Activated CD4-positive, alpha-beta T cell treated with anti-CD3 and anti-CD28 coated beads, Interleukin-2, amount 10 ng/mL, durations not matched to agents 24 days and 14 days (primary cell): ENCODE measurements at places on chromosomes 13 and 19.

DNA sequence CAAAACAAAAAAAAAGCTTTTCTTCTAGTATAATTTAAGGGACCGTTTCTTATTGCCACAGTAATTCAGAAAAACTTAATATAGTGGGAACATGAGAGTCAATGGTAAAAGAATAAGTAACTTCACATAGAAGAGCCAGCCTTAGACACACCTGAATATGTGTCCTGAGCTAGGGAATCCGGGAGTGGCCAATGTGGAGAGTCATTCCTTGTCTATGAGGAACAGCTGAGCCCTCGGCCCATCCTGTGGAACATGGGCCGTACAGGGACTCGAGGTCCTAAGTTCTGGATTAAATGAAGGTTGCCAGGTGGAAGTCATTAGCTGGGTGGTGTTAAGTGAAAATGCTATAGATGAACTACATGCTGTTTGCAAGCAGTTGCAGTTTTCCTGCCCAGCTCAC, 32.2 kb downstream of the EFNB2 start:
- no peak for DNase-seq

- DNase-seq, result no peak
These were observed 10.9 kb upstream of the GAS6 start for GRCh38 chr13:113874579-113875428.

DNA sequence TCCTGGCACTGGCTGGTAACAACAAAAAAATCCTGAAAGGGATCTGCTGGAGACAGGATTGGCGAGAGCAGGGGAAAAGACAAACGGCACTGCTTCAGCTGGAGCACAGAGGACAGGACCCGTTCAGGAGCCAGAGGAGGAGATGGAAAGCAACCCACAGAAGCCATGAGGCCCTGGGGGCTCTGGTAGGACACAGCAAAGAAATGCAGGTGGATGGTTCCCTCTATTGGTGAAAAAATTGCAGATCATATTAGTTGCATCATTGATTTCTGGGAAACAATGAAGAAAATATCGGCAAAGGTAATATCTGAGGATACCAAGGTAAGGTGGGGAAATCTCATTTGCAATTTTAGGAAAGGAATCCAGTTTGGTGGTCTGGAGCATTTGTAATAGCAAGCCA, 25.7 kb upstream of the TPP2 start:
- no peak for DNase-seq

DNA sequence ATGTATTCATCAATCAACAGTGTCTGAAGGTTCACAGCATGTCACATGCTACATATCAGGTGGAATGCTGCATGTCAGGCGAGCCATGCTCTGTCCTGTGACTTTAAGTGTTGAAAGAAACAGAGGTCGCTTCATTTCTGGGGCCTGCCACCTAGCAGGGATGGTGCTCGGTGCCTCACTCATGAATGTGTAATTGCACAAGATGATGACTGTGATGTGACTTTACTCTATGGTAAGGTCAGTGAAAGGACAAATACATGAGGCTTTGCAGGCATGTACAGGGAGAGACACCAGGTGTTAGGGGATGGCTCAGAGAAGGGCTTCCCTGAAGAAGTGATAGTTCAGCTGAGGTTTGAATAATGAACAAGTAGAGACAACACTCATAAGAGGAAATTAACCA, 66.7 kb downstream of the FRY start:
- DNase-seq, result no peak

GRCh38 chr13:76813891-76814290, 72.3 kb downstream of the KCTD12 start:
- DNase-seq, result no peak

GRCh38 chr13:71090990-71091389, 776.0 kb downstream of the DACH1 start:
- DNase-seq, result no peak

- no peak for DNase-seq
These were observed 13.0 kb downstream of the FZR1 start for GRCh38 chr19:3519126-3519525.

DNA sequence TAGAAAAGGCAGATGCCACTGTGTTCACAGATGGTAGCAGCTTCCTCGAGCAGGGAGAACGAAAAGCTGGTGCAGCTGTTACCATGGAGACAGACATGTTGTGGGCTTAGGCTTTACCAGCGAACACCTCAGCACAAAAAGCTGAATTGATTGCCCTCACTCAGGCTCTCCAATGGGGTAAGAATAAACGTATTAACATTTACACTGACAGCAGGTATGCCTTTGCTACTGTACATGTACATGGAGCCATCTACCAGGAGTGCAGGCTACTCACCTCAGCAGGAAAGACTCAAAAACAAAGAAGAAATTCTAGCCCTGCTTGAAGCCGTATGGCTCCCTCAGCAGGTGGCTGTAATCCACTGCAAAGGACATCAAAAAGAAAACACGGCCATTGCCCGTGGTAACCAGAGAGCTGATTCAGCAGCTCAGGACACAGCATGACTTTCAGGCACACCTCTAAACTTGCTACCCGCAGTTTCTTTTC, 197.7 kb downstream of the ZNF737 start:
- no peak for DNase-seq

DNA sequence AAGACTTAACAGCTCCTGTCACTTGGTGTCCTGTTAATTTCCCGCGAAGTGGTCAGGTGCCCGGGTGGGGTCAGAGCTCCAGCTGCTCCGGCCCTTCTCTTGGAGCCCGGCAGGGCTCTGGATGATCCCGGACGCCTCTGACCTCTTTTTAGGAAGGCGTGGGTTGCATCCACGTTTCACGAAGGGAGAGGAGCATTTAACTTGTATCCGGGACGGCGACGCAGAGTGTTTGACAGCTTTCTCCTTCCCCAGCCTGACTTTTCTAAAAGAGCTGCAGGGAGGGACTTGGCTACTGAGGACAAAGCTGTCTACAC, 656 bp downstream of the ZNF155 start:
- no peak for DNase-seq

DNA sequence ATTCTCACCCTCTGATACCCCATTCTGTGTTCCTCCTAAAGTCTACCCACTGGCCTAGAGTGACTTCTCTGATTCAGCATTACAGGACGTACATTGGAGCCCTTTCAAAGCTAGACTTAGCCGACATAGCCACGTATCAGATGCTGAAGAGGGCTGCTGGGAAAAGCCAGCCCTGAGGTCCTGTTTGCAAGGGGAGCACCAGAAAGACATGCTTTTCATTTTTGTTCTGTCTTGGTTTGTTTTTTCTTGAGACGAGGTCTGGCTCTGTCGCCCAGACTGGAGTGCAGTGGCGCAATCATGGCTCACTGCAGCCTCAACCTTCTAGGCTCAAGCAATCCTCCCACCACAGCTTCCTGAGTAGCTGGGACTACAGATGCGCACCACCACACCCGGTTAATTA, 6.3 kb upstream of the ZSWIM4 start:
- peak; percentile 80 for DNase-seq

GRCh38 chr19:48630296-48631063, 6.7 kb downstream of the DBP start:
- no peak for DNase-seq

GRCh38 chr19:2962018-2962670, 15.2 kb upstream of the TLE6 start:
- peak; percentile 91 for DNase-seq

- DNase-seq, result no peak
These were observed 632.8 kb upstream of the KLF12 start for GRCh38 chr13:74767050-74767449.

- DNase-seq, result peak; percentile 80
These were observed 20.4 kb downstream of the NOSIP start for GRCh38 chr19:49559928-49560327.

- no peak for DNase-seq
These were observed 39.1 kb downstream of the GPR180 start for GRCh38 chr13:94640721-94641120.

GRCh38 chr19:4007836-4008539, 452 bp downstream of the PIAS4 start:
- peak; percentile 76 for DNase-seq

GRCh38 chr19:18179957-18180356, 6.3 kb downstream of the IFI30 start:
- DNase-seq, result no peak

GRCh38 chr19:36605101-36605876, at the start of gene ZNF382:
TSS of gene ZNF382 (plus strand) at chr19:36605313. CDS start at chr19:36609915, 4,602 bp downstream.
- peak; percentile 96 for DNase-seq

- DNase-seq, result no peak
These were observed 474.6 kb upstream of the ATXN8OS start for GRCh38 chr13:69633044-69633443.

DNA sequence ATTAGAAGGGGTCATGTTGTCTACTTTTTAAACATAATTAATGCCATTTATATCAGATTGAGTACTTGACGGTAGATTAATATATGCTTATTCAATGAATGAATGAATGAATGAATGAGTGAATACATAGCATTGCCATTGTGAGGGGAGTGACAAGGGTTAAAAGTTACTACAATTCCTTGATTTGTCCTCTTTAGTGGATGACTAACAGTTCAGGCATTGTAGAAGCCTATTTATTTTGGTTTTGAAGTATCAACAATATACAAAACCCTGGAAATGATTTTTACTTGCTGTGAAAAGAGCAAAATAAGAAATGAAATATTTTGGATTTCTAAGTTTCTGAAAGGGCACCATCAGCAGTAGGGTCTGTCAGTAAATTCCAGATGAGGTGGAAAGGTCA, 122.7 kb downstream of the CYSLTR2 start:
- no peak for DNase-seq

DNA sequence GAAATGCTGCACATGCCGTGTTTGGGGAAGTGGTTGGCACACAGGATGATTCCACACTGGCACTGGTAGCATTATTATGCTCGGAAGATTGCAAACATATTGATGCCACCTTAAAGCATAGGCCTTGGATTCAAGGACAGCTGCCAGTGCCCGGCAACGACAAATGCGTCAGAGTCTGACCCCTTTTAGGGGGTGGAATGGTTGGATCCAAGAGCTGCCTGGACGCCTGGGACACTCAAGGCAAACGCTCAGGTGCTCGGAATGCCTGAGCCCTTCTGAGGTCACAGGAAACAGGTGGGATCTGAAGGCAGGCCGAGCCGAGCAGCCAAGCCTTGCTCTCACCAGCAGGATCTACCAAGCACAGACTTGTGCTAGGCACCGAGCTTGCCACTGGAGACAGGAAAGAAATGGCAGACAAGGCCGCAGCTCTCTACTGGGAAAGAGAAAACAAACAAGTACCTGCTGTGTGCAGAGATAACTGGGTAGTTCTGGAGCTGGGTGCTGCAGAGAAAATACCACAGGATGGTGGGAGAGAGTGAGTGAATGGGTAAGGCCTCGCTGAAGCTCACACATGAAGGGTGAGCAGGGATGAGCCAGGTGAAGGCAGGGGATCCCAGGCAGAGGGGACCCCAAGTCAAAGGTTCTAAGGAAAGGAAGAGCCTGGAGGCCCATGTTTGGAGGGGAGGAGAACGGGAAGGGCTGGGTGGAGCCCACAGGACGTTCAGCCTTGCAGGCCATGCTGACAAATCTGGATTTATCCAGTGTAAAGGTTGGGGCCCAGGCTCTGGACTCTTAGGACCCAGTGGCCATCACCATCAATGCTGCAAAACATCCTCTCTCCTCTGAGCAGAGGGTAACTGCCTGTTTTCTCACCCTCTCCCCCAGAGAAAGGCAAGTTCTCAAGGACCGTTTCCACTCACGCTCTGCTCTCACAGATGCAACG, 9.2 kb downstream of the RANBP3 start:
- no peak for DNase-seq

DNA sequence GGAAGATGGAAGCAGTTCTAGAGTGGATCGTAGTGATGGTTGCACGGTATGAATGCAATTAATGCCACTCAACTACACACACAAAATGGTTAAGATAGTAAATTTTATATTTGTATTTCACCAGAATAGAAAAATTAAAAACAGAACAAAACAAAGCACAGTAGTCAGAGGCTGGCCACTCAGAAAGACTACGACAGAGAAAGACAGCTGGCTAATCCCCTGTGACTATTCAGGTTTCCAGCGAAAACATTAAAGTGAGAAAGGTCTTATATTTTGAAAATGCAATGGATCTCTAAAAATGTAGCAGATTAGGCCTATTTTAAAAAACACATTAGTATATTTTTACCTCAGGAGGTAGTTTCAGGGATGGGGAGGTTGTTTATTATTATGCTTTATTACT, 131.3 kb upstream of the POSTN start:
- DNase-seq, result no peak

GRCh38 chr19:28736528-28736927, 476.4 kb downstream of the UQCRFS1 start:
- DNase-seq, result no peak

DNA sequence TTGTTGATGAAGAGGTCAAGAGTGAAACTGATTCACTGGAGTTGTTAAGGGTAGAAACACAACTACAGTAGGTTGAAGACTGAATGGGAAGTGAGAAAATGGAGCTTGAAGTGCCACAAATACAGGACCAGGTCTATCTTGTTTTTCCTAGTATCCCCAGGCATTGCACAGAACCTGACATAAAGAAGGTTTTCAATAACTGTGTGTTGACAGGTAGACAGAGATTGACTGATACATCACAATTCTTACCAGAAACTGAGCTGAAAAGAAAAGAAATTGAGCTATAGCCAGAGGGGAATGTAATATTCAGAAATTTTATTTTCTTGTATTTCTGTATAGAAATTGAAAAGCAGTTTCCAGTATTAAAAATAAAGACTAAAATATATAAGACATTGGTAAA, 767.7 kb downstream of the PCDH17 start:
- DNase-seq, result no peak

- no peak for DNase-seq
These were observed 178.4 kb downstream of the MYO16 start for GRCh38 chr13:108807841-108808240.

DNA sequence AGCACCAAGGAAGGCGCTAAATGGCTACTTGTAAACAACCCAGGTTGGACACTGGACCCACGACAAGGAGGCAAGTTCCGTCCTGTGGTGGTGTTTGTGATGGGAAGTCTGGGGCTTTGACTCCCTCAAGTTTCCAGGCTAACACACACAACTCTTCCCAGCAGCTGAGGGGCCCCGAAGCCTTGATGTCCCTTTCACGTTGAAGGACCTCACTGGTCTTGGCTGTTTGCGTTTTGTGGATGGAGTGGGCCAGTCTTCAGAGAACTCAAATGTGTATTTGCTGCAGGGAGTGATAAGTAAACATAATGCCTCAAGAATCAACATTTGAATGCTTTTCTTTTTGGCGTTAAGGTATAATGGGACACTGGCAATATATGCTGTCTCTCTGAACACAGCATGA, 199.2 kb downstream of the TM9SF2 start:
- DNase-seq, result no peak
